Tibial nerve (tissue), 4 donors: ENCODE measurements at places on chromosomes 13 and 19. TPM values are rescaled to one million over a fixed set of nuclear protein-coding genes. Genes with fewer than 3 reads are reported as not detected.
A peak's percentile ranks its signal among the peaks of the same experiment; 100 is the strongest.

- DNase-seq, result no peak
These were observed 1.3 kb downstream of the SHISA7 start for GRCh38 chr19:55441692-55442321.

GRCh38 chr13:47426126-47426849 is 529.4 kb upstream of the HTR2A start:
- DNase-seq, result no peak

GRCh38 chr13:99009987-99010551 is 32.2 kb upstream of the DOCK9 start:
- DNase-seq, result no peak

DNA sequence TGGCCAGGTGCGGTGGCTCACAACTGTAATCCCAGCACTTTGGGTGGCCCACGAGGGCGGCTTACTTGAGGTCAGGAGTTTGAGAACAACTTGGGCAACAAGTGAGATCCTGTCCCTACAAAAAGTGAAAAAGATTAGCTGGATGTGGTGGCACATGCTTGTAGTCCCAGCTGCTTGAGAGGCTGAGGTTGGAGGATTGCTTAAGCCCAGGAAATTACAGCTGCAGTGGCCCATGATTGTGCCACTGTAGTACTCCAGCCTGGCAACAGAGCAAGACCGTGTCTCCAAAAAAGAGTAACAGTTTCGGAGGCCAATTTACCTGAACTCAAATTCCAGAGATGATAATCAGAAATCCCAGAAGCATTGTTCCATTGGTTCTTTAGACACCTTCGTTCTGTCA is 4.4 kb downstream of the ZNF473 start:
- no peak for DNase-seq

GRCh38 chr13:101515504-101515903 is 63.0 kb downstream of the ITGBL1 start:
- no peak for DNase-seq

DNA sequence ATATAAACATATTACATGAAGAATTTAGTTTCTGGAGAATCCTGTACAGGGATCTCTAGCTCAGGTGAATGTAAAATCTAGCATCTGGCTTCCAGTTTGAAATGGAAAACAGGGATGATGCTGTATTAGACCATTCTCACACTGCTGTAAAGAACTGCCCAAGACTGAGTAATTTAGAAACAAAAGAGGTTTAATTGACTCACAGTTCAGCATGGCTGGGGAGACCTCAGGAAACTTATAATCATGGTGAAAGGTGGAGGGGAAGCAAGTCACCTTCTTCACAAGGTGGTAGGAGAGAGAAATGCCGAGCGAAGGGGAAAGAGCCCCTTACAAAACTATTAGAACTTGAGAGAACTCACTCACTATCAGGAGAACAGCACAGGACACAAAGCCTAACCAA is 17.0 kb upstream of the N4BP2L2 start:
- no peak for DNase-seq

GRCh38 chr19:33235996-33236350 is 10.3 kb upstream of the SLC7A10 start:
- no peak for DNase-seq

DNA sequence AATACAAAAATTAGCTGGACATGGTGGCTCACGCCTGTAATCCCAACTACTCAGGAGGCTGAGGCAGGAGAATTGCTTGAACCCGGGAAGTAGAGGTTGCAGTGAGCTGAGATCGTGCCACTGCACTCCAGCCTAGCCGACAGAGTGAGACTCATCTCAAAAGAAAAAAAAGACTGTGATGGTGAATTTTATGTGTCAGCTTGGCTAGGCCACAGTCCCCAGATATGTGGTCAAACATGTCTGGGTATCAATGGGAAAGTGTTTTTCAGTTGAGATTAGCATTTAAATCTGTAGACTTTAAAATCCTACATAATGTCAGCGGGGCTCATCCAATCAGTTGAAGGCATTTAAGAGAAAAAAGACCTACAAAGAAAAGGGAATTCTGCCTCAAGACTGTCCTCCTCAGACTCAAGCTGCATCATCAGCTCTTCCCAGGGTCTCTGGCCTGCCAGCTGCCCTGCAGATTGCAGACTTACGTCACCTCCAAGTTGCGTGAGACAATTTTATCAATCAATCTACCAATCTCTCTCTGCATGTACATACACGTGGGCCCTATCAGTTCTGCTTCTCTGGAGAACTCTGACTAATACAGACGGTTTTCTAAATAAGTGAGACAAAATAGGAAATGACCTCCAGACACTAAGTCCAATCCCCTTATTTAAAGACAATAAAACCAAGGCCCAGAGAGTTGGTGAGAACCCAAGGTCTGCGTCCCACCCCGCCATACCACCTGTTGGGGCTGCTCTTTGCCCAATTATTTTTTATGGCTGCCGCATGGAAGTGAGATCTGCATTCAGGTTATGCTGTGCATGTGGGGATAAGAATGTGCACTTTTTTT is 99.2 kb downstream of the ABCC4 start:
- no peak for DNase-seq

- DNase-seq, result no peak
These were observed 495.8 kb upstream of the KLF12 start for GRCh38 chr13:74629985-74630384.

DNA sequence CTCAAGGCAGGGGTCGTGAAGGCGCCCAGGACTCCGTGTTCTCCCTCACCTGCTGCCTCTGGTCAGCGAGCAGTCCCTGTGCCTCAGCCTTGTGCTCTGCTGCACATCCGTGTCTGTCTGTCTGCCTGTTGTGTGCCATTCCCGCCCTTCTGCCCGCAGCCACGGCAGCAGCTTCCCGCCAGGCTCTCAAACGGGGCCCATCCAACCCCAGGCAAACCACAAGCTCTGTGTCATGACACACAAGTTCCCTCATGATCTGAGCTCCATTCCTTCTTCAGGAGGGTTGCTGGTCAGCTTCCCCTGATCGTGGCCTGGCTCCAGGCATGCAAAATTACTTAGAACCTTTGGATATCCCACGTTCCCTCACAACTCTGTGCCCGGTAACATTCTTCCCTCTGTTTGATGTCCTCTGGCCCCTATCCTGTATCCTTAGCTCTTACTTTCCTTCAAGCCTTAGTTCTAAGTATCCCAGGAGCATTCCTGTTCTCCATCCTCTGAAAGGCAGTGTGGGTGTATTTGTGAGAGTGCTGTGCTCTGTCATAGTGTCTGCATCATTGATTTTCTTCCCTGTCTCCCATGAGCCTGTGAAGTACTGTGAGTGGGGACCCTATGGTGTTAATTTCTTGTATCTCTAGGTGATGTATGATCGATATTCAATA is 3.2 kb downstream of the GPR183 start:
- no peak for DNase-seq

DNA sequence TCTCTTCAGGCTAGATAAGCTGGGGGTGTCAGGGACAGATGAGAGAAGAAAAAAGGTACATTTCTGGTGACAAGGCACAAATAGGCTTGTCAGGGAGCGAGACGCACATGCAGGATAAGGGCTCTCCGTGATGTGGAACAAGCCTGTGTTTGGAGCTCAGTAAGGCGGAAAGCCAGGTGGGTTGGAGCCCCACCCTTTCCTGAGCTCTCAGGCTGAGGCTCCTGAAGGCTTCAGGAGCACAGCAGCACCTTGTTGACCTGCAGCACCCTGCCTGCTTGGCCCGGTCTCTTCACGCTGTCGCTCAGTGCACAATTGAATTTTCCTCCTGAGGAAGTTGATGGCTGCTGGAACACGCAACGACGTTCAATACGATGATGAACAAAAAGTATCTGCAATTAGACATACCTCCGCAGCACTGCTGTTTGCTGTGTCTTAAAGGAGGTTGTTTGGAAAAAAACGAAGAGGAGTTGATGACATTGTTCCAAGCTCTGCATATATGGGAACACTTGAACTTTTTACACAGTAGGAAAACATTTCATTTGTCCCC is 29.3 kb downstream of the SERP2 start:
- no peak for DNase-seq

GRCh38 chr19:51005248-51005647 is 3.8 kb upstream of the KLK8 start:
- no peak for DNase-seq

DNA sequence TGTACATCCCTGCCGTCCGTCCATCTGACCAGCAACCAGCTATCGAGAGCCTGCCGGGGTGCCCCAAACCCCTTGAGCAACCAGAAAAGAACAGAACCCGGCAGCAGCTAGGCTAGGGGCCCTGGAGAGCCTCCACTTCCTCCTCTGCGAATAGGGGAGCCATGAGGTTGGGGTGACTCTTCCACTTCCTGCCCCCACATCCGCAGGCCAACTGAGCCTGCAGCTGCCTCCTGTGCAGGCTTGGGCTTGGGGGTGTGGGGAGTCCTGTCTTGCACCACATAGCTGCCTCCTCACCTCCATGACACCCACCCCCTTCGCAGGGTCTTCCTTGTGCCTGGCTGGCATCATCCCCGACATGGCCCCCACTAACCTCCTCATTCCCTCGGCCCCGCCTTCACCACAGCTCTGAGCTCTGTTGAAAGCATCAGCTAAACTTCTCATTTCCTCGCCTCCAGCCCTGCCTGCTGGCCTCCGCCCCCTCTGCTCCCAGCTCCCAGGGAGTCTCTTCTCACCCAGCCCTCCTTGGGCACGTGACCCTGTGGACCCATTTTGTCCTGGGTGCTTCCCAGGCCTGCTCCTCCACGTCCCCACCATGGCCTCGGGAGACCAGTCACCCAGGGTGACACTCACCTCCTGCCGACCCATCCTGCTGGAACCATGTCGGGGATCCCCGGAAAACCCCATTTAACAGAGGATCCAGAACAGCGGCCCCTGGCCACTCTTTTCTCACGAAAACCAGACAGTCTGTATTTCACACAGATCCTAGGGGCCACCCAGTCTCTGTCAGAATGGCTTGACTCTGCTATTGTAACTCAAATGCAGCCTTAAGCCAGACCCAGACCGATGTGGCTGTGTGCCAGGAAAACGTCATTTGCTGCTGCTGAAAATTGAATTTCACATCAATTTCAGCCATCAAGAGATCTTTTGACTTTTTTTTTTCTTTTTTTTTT is 50.4 kb downstream of the MYO9B start:
- peak; percentile 58 for DNase-seq

DNA sequence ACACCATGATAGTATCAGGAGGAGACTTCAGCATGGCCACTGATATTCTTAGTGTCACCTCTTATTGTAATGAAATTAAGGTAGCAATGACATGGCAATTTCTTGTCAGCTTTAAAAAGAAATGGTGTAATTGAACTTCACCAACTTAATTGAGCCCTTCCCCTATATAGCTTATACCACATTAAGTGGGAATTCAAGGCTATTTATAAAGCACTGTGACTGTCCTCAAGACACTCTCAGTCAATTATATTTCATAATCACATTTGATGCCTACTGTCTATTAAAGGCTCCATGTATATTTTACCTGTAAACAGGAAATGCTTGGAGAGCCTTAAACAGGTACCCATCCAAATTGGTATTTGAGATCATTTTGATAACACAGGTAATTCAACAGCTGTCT is 28.3 kb downstream of the KLF12 start:
- no peak for DNase-seq

DNA sequence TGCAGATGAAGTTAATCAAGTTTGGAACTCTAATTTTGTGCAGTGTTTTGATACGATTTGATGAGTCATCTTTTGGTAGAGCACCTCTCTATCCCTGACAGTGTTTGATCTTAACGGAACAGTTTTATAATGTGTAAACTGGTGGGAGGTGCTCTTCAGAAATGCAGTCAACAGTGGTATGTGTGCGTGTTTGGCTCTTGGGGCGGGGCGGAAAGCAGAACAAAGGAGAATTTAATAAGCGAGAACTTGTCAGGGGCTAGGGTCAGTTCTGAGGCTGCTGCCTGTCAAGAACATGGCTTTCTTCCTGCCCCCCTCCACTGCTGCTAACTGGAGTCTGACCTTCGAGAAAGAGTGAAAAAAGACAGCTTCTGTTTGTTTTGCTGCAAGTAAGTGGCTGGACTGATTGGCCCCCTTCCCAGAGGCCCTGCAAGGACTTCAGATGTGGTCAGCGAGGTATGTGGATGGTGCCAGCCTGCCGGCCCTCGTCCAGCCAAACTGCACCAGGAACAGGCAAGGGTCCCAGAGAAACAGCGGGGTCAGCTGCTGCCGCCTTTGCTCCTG is 40.8 kb downstream of the BBC3 start:
- no peak for DNase-seq

DNA sequence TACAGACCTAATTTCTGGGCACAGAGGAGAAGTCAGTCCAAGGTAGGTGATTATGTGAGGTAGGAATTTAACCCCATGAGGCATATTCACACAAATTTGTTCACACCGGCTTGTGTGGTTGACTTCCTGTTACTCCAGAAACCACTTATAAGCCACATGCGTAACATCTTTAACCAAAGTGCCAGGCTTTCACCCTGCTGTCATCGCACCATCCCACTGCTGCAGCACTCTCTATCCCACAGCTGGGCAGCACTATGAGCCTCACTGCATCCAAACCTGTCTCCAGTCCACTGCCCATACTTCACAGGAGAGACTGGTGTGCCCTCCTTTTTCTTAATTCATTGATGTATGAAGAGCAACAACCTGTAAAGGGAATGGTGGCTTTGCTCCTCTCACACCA is 128.2 kb upstream of the ARGLU1 start:
- DNase-seq, result no peak

IGFL1 gene
- not detected for total RNA-seq

GRCh38 chr13:30618186-30618929 is 638 bp downstream of the USPL1 start:
- DNase-seq, result no peak

PRSS57 gene
- total RNA-seq, result not detected

DNA sequence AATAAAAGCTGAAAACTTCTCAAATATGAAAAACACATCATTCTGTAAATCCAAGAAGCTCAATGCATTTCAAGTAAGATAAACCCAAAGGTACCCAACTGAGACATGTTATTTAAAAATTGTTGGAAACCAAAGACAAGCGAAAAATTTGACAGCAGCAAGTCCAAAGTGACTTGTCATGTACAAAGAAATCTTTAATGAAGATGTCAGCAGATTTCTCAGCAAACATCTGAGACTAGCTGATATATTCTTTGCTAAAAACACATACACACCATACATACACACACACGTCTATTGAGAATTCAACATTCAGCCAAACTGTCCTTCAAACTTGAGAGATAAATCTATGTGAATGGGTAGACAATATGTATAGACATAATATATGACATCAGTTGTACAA is 5.7 kb upstream of the ZNF222 start:
- DNase-seq, result no peak

GRCh38 chr13:31982540-31982939 is 49.0 kb upstream of the FRY start:
- DNase-seq, result peak; percentile 72
